Stomach (tissue), 19 donors: ENCODE measurements at places on chromosomes 12 and 14. TPM values are rescaled to one million over a fixed set of nuclear protein-coding genes. Genes with fewer than 3 reads are reported as not detected.

DPPA3 gene
- total RNA-seq: not detected

LMNTD1 gene
- not detected for total RNA-seq

PDE3A gene
- total RNA-seq: 47.3 TPM

DNA sequence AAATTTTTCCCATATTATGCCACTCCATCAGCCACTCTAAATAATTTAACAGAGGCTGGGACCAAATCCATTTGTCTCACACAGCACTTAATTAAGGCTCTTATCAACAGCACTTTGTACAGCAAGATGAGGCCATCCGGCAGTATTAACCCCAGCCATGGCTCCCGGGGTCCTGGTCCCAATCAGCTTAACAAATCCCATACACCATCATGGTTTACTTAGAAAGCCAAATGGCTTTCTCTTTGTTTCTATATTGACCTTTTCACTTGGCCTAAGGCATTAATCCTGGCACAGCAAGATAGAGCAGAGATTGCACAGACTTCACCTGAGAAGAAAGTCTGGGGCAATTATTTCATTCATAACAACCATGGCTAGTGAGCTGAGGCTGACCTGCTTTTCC is 38.6 kb downstream of the SPTSSA start:
- no peak overlapping the region for H3K27ac ChIP-seq
- no peaks in the 10 kb centered on the region for H3K36me3 ChIP-seq
- peaks cover 8% of the 10 kb centered on the region for H3K4me1 ChIP-seq
- DNase-seq: no peak

DNA sequence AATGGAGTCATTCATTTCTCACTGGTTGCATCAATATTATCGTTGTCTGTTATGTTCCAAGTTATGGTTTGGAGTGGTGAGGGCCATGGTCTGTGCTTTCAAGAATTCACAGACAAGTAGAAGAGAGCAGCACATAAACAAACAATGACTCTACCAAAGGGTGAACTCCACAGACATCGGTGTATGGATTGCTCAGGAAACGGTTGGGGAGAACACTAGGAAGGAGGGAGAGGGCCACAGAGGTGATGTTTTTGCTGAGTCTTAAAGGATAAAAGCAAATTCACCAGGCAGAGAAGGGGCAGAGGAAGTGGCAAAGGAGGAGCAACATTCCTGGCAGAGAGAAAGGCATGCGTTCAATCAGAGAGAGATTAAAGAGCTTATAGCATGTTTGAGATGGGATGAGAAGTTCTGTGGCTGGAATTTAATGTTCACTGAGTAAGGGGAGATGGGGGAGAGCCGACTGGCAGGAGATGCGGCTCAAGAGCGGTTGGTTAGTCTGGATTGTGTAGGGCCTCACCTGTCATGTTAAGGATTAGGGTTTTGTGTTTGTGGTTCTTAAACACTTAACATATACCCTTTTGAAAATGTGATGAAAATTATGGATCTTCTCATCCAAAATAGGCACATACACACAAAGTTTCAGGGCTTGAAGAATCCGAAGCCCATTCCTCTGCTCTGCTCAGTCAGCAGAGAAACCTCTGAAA is 42.3 kb upstream of the FRMD6 start:
- DNase-seq: no peak
- no peaks in the 10 kb centered on the region for H3K36me3 ChIP-seq
- no peak overlapping the region for H3K27ac ChIP-seq
- H3K4me3 ChIP-seq: no peak overlapping the region
- no peaks in the 10 kb centered on the region for H3K4me1 ChIP-seq

GRCh38 chr12:130479401-130480125 is 141.9 kb downstream of the PIWIL1 start:
- no peaks in the 10 kb centered on the region for H3K36me3 ChIP-seq
- peaks cover 75% of the 10 kb centered on the region for H3K27me3 ChIP-seq
- H3K4me1 ChIP-seq: no peaks in the 10 kb centered on the region

- H3K4me1 ChIP-seq: peaks cover 6% of the 10 kb centered on the region
- H3K27ac ChIP-seq: no peak overlapping the region
- no peak for DNase-seq
- H3K27me3 ChIP-seq: no peaks in the 10 kb centered on the region
- H3K36me3 ChIP-seq: peaks cover 43% of the 10 kb centered on the region
Measured at GRCh38 chr12:98735821-98736220, 90.7 kb downstream of the APAF1 start.

DNA sequence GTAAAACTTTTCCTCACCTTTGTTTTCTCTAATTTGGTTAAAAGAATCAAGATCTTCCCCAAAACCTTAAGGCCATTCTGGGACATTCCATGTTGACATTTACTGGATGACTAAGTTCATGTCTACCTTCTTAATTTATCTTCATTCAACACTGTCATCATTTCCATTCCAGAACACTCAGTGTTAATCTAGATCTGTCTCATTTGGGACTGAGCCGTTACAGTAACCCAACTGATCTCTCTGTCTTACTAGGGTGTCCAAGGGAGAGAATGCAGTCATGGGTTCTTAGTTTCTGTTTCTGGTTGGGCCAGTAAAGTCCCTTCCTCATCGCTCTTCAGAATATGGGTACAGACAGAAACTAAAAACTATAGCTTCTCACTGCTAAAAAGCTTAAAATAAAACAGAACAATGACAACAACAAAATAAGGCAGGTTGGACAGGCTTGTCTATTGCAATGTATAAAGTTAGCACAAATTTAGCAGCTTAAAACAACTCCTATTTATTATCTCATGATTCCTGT is 144.8 kb downstream of the ASCL1 start:
- H3K36me3 ChIP-seq: no peaks in the 10 kb centered on the region
- no peaks in the 10 kb centered on the region for H3K27me3 ChIP-seq
- H3K27ac ChIP-seq: no peak overlapping the region
- H3K4me1 ChIP-seq: no peaks in the 10 kb centered on the region

- no peaks in the 10 kb centered on the region for H3K36me3 ChIP-seq
- no peak overlapping the region for H3K4me3 ChIP-seq
- no peak overlapping the region for H3K27ac ChIP-seq
- DNase-seq: no peak
- peaks cover 19% of the 10 kb centered on the region for H3K4me1 ChIP-seq
Measured at GRCh38 chr12:96070670-96071279, 35.4 kb upstream of the LTA4H start.

DNA sequence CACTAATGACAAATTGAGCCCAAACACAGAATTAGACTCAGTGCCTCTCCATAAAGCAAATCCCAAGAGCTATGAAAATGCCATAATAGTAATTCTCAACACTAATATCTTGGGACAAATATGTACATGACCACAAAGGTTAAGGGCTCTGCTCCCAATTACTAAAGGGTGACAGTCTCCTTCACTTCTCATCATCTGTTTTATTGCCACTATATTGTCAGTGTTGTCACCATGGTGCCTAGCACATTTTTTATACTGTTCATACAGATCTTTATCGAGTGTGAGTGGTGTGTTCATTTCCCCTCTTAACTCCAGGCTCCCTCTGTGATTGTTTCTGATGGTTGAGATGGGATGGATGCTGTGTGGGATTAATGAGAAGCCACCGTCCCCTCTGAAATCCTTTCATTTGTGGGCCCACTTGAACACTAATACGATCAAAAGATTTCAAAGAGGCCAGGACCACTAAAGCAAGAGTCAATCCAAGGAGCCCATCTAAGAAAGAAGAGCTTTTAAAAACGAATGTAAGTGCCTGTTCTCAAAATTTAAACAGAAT is 277.7 kb downstream of the GXYLT1 start:
- no peaks in the 10 kb centered on the region for H3K27me3 ChIP-seq
- no peak overlapping the region for H3K27ac ChIP-seq
- H3K4me1 ChIP-seq: no peaks in the 10 kb centered on the region
- no peaks in the 10 kb centered on the region for H3K36me3 ChIP-seq
- no peak for DNase-seq
- no peak overlapping the region for H3K4me3 ChIP-seq

- peaks cover 10% of the 10 kb centered on the region for H3K4me1 ChIP-seq
- no peaks in the 10 kb centered on the region for H3K27me3 ChIP-seq
- no peak overlapping the region for H3K4me3 ChIP-seq
- no peaks in the 10 kb centered on the region for H3K36me3 ChIP-seq
- DNase-seq: peak; percentile 81
- no peak overlapping the region for H3K27ac ChIP-seq
Measured at GRCh38 chr12:49288412-49288853, 6.5 kb upstream of the PRPH start.

- no peak overlapping the region for H3K27ac ChIP-seq
- H3K4me1 ChIP-seq: no peaks in the 10 kb centered on the region
- H3K36me3 ChIP-seq: no peaks in the 10 kb centered on the region
Measured at GRCh38 chr12:71746974-71747611, 7.6 kb upstream of the RAB21 start.
